ENCODE measurements at places on chromosomes 16 and 17.

GRCh38 chr16:4244254-4245076 is 2.6 kb upstream of the SRL start:
- no peak for DNase-seq

GRCh38 chr16:53611179-53611696 is 92.4 kb downstream of the RPGRIP1L start:
- DNase-seq = no peak

DNA sequence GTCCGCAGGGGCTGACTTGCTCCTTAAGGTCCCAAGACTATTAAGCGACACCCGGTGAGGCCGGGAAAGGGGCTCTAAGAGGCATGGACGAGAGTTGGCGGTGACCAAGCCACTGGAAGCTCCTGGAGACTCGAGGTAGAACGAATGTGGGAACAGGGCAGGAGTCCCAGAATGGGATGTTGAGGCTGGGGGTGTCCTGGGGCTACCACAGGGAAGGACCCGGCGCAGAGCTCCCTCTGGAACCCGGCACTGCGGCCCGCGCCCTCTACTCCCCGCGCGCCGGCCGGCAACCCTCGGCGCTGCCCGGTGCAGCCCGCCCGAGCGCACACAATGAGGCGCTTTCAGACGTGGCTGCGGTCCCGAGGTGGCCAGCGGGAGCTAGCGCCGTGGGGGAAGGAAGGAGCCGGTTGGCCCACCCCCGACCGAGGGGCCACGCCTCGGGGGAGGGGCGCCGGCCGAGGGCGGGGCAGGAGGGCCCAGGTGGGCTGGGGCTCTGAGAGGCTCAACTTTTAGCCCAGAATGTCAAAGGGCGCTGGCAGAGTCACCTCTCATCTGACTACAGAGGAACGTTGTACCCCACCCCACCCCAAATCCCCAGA is at the start of gene CHST6:
Gene CHST6 (minus strand): TSS at position 366 of the 599 bp plus-strand sequence. CDS start 15,613 bp downstream, outside the sequence.
- no peak for DNase-seq

DNA sequence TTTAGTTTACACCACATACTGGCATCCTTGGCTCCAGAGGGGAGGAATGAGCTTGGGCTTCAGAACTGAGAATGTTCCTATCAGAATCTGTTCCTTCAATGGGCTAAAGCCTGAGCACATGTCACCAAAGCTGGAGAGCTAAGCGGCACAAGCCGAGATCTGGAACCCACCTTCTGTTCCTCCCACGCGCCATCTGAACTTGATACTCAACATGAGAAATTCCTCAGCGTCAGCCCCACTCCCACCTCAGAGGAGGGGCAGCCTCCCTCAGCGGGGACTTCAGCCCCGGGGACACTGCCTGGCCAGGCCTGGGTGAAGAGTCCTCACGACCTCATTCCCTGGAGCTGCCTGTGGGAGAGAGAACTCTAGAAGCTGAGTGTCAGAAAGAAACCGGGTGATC is 22.8 kb upstream of the SLC47A1 start:
- DNase-seq = no peak

DNA sequence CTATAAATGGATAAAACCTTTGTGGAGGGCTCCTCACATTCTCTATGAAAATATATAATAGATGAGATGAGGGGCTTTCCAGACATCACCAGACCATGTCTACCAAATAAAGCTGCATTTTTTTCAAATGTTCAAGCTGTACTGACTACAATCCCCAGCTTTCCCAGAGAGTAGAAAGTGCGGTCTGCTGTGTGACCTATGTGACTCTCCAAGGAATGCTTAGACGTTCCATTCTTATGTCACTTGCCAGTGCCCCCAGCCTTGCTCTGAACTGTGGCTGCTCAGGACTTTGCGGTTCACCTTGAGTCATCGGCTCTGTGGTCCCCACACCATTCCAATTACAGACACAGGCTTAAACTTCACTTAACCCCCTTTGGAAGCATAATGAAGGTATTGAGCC is 47.8 kb upstream of the SCNN1B start:
- no peak for DNase-seq

GRCh38 chr17:4789701-4789950 is 862 bp downstream of the GLTPD2 start:
- DNase-seq = no peak

GRCh38 chr16:30753596-30753995 is 5.4 kb downstream of the PHKG2 start:
- no peak for DNase-seq

GRCh38 chr17:887551-888209 is 91.9 kb downstream of the NXN start:
- no peak for DNase-seq

Data from activated naive CD4-positive, alpha-beta T cell (primary cell).